Stimulated activated CD4-positive, alpha-beta T cell treated with anti-CD3 and anti-CD28 coated beads, Interleukin-1b, Interleukin-23, amount 100 ng/mL, for 24 hours (primary cell): ENCODE measurements at places on chromosomes 5 and 9.

- no peak for DNase-seq
Measured at GRCh38 chr9:20729523-20729922, 45.5 kb downstream of the FOCAD start.

DNA sequence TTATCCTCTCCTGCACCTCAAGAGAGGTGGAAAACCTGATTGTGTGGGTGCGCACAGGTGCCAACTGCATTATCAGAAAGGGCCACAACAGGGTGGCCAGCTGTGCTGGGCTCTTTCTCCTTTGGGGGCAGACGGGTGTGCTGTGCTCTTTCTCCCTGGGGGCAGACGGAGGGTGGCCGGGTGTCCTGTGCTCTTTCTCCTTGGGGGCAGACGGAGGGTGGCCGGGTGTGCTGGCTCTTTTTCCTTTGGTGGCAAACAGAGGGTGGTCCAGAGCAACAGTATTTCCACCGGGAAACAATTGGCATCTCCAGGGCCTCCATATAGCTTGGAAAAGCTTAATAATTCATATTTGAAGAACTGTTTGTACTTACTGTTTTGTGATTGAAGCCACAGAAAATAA lies 6.8 kb downstream of the LMX1B start:
- no peak for DNase-seq

- no peak for DNase-seq
Measured at GRCh38 chr5:134547579-134547978, 22.1 kb downstream of the JADE2 start.

DNA sequence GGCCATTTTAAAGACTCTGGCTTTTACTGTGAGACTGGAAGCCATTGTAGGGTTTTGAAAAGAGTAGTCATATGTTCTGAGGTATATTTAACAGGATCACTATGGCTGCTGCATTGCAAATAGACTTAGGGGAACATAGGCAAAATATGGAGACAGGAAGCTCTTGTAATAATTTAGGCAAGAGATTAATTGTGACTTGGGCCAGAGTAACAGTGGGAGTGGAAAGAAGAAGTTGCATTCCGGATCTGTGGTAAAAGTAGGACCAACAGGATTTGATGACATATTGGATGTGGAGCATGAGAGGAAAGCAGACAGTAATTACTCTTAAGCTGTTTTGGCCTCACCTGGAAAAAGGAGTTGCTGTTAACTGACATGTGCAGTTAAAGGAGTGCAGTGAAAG lies 85.6 kb downstream of the SMIM15 start:
- no peak for DNase-seq

DNA sequence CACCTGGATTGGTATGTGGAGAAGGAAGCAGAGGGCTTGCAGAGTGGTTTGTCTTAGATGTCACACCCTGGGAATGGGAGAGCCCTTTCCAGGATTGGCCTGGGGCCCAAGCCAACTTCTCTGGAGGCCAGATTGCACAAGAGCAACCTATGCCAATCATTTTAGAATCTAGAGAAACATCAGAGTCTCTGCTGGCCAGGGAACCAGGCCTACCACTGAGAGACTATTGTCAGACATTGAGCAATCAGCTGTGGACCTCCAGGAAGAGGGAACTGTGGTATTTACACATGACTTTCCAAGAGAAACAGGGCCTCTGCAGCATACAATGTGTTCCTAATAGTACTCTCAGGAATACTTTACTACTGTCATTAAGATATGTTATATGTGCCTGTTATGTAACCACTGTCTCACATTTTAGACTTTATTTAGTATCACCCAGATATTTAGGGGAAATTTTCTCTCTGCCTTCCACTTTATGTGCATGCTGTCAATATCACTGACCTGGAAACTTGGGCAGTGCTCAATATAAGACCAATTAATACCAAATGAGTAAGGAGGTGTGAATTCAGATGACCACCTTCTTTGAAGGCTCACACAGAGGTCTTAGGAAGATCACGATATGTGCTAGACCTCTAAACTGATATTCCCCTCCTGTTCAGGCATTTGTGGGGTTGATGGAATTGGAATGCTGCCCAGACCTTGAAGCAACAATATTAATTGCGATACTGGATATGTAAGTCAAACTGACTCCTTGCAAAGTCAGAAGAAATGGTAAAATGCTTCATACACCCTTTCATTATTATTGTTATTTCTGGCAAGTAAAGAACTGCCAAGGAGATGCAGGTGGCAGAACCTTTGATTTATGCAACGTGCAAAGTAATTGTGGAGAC lies 20.5 kb upstream of the CCL28 start:
- no peak for DNase-seq

DNA sequence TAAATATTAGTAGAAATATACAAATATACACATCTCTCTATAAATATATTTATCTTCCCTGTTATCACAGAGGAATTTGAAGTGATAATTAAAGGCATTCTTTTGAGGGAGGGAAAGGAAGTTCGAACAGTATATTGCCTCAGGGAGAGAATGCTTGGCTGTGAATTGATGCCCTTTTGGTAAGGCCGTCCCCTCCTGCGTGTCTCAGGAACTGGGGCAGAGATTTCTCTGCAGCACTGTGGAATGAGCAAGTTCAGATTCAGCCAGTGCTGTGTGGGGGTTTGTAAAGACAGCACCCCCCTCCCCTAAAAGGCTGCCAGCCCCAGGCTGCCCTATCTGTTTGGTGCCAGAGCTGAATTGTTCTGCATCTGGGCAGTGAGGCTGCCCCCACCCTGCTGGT lies 42.0 kb downstream of the UBE2QL1 start:
- no peak for DNase-seq

- DNase-seq, result no peak
Measured at GRCh38 chr5:104594850-104595249, 1032.3 kb upstream of the NUDT12 start.

DNA sequence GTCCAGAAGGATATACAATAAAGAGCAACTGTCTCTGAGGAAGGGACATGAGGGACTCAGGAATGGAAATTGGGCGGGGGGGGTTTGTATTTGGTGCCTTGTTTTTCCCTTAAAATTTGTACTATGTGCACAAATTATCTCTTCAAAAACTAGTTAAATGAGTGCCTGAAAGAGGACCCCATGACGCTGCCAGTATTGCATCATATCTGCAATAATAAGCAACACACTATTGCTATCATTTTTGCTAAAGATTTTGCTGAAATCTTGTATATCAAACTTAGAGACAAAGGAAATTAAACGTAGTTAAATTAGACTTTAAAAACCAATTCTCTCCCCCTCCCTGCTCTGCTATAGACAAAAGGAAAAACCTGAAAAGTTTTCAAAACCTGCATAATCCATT lies 89.7 kb upstream of the SLC30A5 start:
- no peak for DNase-seq

GRCh38 chr5:78776637-78777036 lies 128.1 kb upstream of the LHFPL2 start:
- no peak for DNase-seq

DNA sequence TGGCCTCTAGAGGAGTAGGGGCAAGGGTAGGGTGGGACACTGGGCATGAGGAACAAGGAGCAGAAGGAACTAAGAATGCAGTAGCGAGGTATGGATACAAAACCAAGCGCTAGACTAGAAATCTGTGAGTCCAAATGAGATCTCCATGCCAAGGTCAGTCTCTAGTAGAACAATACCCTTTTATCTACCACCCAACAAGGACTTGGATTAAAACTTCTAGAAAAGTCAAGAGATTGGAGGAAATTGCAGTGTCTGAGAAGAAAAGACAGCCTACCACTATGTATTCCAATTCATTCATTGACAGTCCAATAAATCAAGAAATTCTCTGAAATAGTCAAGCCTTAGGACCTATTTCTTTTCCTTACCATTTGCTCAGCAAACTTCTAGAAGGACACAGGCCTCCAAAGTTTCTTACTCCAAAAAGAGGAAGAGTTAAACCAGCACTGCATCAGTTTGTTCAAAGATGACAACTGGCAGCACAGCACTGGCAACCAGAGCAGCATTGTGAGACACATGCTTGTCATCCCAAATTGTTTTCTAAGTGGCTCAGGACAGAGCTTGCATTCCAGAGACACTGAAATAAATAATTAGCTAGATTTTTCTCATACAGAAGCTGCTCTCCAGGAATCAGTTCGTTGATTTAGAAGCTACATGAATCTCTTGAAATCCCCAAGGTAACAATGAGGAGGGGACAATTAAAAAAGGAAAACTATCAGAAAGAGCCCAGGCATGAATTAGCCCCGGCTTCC lies 22.6 kb downstream of the ABCA1 start:
- no peak for DNase-seq

DNA sequence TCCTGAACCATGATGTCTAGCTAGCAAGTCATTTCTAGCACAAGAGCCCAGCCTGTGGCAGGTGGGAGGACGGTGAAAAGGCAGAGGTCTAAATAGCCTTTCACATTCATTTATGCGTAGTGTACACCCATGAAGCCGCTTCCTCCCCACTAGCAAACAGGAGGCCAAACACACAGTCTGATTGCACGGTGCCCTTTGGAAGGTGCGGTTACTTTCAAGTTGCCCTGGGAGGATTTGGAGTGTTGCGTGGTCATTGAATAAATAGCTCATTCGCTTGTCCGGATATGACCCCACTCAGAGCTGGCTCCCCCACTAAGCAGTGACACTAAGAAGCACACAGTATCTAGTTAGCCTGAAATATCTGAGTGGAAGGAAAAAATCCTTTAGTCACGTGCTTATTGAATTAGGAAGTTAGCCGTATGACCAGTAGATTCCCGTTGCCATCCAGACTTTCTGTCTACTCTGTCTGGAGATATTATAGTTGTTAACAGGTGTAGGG lies 664 bp upstream of the ARSB start:
- DNase-seq, result peak; percentile 36

DNA sequence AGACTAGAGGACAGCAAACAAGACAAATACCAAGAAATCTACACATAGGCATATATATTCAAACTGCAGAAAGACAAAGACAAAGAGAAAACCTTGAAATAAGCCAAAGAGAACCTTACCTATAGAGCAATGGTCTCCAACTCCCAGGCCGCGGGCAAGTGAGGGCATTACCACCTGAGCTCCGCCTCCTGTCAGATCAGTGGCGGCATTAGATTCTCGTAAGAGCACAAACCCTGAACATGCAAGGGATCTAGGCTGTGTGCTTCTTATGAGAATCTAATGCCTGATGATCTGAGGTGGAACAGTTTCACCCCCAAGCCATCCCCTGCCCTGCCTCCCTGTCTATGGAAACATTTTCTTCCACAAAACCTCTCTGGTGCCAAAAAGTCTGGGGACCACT lies 101.0 kb upstream of the MRPS30 start:
- DNase-seq, result no peak

GRCh38 chr5:63089147-63089546 lies 510.5 kb downstream of the LRRC70 start:
- DNase-seq, result no peak

GRCh38 chr5:5139336-5139776 lies 774 bp upstream of the ADAMTS16 start:
- no peak for DNase-seq

GRCh38 chr5:72505016-72505415 lies 2.2 kb downstream of the ZNF366 start:
- no peak for DNase-seq
